ENCODE measurements at places on chromosomes 2 and 18. TPM values are rescaled to one million over a fixed set of nuclear protein-coding genes. Genes with fewer than 3 reads are reported as not detected.

The C18orf54 gene
- polyA plus RNA-seq: 10.3 TPM

The CAVIN2 gene
- 47.8 TPM for polyA plus RNA-seq

The ESPNL gene
- polyA plus RNA-seq: 0.25 TPM

The SERPINB10 gene
- 0.33 TPM for polyA plus RNA-seq

The GPR75 gene
- 1.9 TPM for polyA plus RNA-seq

The HOXD12 gene
- polyA plus RNA-seq: 0.79 TPM

GRCh38 chr18:47280121-47280520, 28.7 kb upstream of the SKOR2 start:
- no peak for DNase-seq

DNA sequence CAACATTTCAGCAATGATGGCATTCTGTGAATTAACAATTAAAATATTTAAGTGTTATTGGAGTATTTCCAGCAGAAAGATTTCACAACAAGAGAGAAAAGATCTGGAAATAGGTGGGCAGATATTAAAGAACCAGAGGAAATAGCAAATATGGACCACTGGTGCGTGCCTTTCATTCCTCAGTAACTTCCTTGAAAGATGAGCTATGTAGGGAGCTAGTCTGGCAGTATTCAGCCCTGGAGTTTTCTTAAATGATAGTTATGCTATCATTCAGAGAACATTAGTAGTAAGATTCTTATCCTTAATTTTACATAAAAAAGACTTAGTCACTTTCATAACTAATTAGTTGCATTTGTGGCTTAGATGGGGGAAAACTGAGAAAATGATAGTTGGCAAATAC, 41.5 kb downstream of the TANC1 start:
- no peak for DNase-seq

DNA sequence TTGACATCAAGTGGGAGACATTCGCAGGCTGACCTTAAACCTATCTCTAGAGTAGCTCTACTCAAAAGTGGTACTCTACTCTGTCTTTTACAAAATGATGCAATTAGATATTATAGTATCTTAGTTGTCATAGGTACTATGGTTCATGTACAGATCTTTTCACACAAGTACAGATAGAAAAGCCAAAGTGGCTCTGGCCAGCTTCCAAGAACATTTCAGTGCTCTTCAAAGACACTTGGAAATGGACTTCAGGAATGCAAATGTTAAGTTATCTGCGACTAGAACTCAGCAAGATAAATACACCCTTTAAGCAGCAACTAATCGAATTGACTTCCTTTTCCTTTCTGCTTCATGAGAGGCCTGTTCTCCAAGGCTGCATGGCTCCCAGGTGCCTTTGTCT, 718.7 kb upstream of the FAM98A start:
- DNase-seq: no peak

DNA sequence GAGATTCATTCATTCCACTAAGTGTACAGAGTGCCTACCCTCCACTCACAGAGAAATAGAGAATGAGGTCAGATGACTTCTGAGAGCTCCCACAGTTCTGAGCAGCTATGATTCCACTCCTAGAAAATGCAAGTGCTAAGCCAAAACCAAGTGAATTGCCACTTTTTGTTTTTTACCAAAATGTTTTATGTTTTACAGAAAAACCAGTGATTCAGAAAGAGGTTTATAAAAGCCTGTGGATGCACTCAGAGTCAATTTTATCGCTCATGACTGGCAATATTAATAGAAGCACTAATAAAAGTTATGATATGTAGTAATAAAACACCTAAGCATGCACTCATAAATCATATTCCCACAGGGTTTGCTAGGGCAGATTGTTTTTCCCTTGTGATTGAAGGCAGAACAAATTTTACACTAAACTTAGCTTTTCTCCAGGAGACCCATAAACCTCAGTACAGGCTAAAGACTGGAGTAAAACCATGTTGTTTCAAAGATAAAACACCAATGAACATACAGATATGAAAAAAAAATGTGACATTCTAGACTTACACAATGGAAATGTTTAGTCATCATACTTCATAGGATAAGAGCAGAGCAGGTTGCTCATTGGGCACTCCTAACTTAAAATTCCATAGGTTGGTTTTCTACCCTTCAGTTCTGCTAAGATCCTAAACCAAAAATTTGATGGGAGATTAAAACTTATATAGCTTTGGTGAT, 67.5 kb downstream of the PDK1 start:
- DNase-seq: no peak

DNA sequence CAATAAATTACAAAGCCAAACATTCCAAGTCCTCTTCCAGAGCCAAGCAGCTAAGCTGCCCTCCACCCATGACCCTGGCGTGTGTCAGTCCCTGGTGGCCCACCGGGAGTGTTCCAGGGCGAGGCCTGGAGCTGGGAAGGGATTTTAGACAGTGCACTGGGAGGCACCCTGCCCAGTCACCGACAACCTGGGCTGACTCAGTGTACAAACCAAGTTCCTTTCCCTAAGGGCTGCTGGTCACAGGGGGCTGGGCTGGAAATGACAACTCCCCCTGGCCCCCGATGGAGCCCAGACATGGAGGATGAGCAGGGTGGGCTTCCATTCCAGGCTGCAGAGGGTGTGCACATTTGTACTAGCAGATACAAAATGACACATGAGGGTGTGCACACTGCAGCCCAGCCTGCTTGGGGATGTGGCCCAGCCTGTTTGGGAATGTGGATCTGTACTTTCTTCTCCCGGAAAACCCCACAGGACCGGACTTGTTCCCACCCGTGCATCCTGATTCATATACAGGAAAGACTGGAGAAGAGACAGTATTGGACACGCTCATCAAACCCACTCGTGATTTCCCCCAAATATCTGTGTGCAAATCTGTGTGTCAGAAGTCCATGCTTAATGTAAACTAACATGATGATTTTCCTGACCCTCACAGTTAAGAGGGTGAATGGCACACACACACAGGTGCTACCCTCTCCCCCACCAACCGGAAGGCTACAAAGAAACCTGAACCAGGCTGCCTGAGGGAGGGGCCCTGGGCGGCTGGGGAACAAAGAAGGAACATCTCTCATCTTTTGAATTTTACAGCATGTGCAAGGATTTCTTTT, 58.9 kb downstream of the NDUFA10 start:
- no peak for DNase-seq

DNA sequence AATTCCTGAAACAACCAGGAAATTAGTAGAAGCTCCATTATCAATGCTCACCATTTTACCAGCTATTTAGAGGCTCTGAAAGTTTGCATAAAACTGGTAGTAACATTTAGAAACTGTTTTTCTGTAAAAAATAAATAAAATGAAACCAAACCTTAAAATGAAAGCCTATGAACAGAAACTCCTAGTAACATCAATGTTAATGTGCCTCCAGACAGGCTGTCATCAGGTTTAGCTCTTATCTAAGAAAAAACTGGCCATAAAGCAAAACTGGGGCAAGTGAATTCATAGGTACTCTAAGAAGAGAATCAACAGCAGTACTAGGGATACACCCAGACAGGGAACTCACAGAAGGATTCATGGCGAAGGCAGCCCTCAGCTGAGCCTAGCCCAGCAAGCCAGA, 8.0 kb downstream of the E2F6 start:
- DNase-seq: no peak

DNA sequence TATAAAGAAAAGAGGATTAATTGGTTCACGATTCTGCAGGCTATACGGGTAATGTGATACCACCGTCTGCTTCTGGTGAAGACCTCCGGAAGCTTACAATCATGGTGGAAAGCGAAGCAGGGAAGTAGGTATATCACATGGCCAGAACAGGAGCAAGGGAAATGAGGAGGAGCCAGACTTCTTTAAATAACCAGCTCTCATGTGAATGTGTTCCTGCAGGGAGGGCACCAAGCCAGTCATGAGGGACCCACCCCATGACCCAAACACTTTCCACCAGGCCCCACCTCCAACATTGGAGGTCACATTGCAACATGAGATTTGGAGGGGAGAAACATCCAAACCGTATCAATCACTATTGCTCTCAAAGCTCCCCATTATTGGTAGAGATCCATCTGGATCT, 61.8 kb downstream of the EFEMP1 start:
- no peak for DNase-seq

Data from left renal cortex interstitium (tissue), 4 donors.